Heart left ventricle (tissue), 16 donors: ENCODE measurements at places on chromosomes 12 and 14.

- DNase-seq = no peak
Observed at GRCh38 chr12:64064706-64065105, 157.4 kb downstream of the KICS2 start.

DNA sequence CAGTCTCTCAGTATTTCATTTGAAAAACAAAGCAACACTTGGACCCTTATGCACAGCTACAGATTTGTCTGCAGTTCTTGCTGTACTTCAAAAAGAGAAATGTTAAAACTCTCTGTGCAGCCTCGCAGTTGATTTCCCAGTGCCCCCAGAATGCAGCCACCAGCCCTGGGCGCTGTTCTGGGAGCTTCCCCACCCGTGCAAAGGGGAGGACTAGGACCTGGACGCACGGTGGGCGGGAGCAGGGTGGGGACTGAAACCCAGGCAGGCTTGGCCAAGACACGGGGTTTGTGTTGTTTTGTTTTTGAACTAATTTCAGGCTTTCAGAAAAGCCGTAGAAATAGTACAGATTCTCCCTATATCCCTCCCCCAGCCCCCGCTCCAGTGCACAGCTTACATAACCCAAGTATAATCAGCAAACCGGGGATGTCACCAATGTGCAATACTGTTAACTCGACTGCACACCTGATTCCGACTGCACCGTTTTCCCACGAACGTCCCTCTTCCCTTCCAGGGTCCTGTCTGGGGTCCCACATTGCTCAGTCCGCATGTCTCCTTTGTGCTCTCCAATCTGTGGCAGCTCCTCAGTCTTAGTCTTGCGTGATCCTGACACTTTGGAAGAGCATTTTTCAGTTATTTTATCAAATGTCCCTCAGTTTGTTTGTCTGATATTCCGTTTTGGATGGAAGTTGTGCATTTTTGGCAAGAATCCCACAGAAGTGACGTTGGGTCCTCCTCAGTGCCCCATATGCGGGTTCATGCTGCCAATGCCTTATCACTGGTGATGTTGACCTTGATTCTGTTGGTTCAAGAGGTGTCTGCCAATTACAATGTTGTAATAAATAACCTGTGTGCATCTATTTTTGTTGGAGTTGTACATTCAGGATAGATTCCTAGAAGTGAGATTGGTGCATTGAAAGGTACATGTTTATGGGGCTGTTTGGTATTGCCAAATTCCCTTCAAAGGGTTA lies 95.9 kb downstream of the SETD3 start:
- DNase-seq = no peak

DNA sequence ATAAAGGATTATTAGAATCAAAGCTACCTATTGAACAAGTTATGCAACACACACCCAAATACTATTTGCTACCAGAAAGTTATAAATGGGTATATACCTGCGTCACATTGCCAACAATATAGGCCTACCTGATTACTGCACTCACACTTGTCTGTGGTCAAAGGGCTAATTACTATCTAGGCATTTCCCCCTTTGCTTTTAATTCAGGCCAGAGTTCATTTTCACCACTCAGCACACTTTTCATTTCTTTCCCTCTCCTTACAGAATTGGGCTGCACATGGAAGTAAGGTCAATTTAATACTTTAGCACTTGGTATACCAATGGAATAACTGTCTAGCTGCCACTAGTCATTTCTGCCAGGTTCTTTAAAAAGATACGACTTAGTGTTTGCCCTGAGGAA lies 1.7 kb downstream of the SOS2 start:
- DNase-seq = no peak

- peak; percentile 86 for DNase-seq
Observed at GRCh38 chr12:48296586-48297282, 54.0 kb downstream of the ZNF641 start.

GRCh38 chr14:74504874-74505720 lies 11.5 kb downstream of the ISCA2 start:
- peak; percentile 43 for DNase-seq
